Stimulated activated CD8-positive, alpha-beta memory T cell treated with anti-CD3 and anti-CD28 coated beads, Interleukin-4, amount 100 ng/mL, for 1 hour (primary cell): ENCODE measurements at places on chromosomes 1 and 21.

GRCh38 chr1:54805981-54806381 is 4.9 kb upstream of the TTC22 start:
- DNase-seq: no peak

GRCh38 chr1:2206813-2207487 is 12.4 kb upstream of the FAAP20 start:
- no peak for DNase-seq

GRCh38 chr1:191912517-191912916 is 245.7 kb upstream of the RGS18 start:
- no peak for DNase-seq

DNA sequence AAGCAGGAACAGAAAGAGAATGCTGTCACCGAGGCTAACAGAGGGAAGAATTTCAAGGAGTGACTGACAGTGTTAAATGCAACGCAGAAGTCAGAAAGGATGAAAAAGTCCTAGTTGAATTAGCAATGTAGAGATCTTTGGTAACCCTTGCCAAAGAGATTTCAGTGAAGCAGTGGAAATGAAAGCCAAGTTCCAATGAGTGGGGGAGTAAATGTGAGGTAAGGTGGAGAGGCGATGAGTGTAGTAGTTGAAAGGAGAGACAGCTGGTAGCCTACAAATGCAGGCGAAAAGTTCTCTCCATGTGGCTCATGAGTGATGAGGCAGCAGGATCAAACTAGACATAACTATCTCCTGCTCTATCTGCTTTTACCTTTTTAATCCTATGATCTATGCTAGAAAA is 74.6 kb upstream of the IPO9 start:
- DNase-seq: no peak

DNA sequence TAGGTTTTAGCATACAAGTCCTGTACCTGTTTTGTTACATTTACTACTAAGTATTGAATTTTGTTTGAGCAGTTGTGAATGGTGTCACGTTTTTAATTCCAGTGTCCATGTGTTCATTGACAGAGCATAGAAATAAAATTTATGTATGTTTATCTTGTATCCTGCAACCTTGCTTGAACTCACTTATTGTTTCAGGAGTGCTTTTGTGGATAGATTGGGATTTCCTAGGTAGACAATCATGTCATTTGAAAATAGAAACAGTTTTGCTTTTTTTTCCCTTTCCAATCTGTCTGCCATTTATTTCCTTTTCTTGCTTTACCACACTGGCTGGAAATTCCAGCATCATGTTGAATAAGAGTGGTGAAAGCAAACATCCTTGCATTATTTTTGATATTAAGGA is 15.0 kb upstream of the ABCG1 start:
- DNase-seq: no peak

- DNase-seq: no peak
Measured at GRCh38 chr21:44965251-44966022, 25.6 kb downstream of the SLX9 start.
